Suppressor macrophage (primary cell): ENCODE measurements at places on chromosomes 7 and 10.

DNA sequence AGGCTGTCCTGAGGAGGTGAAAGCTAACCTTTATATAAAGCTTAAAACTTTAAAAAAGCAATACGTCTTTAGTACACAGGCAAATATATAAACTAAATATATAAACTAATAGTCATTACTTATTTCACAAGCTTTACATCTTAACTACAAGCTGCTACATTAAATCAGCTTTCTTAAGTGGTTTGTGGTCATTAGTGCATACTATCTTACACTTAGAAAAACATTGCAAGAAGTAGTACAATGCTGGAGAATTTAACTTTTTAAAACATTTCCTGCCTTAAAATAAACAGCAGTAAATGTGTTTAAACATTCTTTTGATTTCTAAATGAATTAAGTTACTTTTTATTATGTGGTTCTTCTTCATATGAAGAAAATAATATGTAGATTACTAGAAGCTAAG is 36.3 kb downstream of the MET start:
- DNase-seq, result no peak

- DNase-seq, result no peak
These were observed 17.7 kb downstream of the SORBS1 start for GRCh38 chr10:95543459-95543858.

GRCh38 chr7:19677180-19677579 is 31.7 kb downstream of the POLR1F start:
- no peak for DNase-seq

DNA sequence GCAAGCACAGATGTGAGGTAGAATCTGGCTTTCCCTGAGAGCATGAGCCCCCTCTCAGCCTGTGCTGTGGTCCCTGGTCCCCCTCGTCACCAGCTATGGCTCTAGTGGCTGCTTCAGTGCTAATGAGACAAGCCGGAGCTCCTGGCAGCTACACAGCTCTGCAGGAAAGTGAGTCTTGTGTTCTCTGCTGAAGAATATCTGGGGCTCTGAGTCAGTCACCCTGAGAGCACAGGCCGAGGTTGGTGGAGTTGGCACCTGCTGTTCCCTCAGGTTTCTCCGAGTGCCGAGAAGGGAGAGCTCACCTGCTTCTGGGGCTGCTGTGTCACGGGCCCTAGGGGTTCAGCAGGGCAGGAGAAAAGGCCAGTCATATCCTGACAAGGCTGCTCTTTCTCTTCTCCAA is 37.2 kb upstream of the GJD4 start:
- DNase-seq, result no peak

- DNase-seq, result no peak
These were observed 15.0 kb upstream of the ENO4 start for GRCh38 chr10:116833986-116834985.

DNA sequence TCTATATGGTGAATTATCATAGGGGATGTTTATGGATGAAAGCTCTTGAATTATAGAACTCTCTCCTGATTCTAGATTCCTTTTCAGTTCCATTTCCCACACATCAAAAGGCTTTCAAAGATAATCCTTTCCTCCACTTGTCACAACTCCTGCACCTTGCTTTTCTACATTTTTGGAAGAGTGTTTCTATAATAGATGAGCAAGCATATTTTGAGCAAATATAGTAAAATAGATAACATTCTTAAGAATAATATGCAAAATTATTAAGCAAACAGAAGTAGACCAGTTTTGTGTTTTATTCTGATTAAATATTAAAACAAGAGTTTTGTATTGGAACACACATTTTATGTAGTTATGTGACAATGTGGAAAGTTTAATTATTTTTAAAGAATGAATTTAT is 340.7 kb downstream of the EXOC4 start:
- no peak for DNase-seq

DNA sequence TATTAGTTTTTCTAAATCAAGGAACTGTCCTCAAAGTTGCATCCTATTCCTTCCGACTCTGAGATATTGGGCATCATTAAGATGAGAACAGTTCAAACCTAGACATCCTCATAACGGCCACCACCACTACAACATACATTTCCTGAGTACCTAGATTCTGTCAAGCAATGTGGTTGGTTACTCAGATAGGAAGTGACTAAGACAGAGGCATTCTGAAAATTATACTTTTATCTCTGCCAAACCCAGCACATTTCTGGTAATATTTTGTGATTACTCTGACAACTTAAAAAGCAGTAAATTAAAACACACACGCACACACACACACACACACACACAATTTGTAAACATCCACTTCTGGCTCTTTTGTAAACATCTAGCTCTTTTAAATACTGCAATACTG is 291.2 kb upstream of the MEOX2 start:
- DNase-seq, result no peak

GRCh38 chr10:93235686-93236085 is 162.0 kb downstream of the CYP26A1 start:
- no peak for DNase-seq

DNA sequence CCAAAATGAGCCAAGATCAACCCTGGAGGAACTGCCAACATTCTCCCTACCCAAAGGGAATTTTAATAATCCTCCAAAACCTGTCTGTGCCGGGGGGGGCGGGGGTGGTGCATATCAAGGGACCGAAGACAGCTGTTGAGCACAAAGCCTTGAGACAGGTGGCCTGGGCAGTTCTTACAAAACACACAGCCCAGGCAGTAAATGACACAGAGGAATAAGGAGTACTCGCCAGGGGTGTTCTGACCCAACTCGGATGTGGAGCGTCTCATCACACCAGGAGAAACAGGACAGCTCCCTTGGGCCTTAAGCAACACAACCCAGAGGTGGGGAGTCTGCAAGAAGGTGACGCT is 35.6 kb downstream of the PLAC9 start:
- no peak for DNase-seq
